A172 (cell line): ENCODE measurements at places on chromosomes 2 and 18.
A peak's percentile ranks its signal among the peaks of the same experiment; 100 is the strongest.

- DNase-seq = no peak
Measured at GRCh38 chr2:71787108-71787415, 333.7 kb downstream of the DYSF start.

DNA sequence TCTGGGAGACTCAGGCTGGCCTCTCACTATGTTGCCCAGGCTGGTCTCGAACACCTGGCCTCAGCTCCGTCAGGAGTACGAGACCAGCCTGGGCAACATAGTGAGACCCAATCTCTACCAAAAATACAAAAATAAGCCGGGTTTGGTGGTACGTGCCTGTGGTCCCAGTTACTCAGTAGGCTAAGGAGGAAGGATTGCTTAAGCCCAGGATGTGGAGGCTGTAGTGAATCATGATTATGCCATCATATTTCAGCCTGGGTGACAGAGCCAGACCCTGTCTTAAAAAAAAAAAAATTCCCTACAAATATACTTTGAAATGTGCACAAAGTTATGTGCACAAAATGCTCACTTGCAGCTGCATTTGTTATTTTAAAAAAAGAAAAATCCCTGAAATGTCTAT lies 26.3 kb upstream of the AGAP1 start:
- DNase-seq = no peak

DNA sequence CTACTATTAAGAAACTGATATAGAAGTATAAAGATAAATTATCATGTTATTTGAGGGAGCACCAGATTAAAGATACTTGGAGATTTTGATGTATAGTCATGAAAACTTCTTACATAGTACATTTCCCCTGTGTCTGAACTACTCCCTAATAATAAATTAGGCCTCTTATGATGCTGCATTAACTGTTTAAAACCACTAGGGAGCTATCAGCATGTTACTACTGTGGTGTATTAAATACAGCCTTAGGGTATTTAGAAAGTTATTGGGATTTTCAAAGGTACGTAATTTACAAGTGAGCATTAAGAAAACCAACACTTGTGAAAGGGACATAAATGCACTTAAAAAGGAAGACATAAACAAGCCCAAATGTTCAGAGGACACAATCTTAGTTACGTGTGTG lies 714.0 kb downstream of the EPHA4 start:
- DNase-seq = no peak

DNA sequence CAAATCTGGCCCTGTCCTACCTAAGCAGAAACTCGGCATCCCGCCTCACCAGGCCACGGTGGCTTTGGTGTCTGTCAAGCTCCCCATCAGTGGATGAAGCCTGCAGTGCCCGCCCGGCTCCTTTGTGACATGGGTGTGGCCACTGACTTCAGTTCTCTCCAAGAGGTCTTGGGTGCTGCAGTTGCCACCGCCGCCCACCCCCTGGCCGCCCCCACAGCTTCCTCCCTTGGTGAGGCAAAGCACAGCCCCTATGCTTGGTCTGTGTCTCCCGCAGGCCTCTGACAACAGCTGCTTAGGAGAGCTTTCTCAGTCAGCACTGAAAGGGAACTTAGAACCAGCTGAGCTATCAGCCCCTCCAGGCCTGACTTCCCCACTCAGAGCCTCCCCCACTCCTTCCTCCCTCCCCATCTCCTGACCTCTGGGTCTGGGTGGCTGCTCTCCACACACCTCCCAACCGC lies 22.9 kb upstream of the GPR55 start:
- DNase-seq = no peak

DNA sequence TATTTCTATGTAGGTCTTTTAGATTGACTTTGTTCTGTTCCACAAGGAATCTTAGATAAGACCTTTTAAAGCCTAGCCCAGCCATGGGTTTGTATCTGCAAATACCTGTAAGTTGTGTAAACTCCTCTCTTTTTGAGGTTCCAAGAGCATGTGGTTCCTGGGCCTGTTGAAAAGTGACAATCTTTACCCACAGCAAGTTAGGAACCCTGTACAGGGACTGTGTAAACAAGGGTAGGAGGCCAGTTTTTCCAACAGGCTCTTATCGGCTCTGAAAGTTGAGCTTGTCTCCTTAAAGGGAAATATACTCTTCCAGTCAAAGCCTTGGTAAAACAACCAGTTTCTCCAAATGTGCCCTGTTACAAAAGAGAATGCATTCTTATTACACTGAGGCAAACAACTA lies 15.3 kb upstream of the ASXL3 start:
- no peak for DNase-seq

GRCh38 chr18:67475673-67476072 lies 40.8 kb downstream of the DSEL start:
- DNase-seq = no peak

GRCh38 chr18:59038295-59039039 lies 101.2 kb upstream of the SEC11C start:
- no peak for DNase-seq

DNA sequence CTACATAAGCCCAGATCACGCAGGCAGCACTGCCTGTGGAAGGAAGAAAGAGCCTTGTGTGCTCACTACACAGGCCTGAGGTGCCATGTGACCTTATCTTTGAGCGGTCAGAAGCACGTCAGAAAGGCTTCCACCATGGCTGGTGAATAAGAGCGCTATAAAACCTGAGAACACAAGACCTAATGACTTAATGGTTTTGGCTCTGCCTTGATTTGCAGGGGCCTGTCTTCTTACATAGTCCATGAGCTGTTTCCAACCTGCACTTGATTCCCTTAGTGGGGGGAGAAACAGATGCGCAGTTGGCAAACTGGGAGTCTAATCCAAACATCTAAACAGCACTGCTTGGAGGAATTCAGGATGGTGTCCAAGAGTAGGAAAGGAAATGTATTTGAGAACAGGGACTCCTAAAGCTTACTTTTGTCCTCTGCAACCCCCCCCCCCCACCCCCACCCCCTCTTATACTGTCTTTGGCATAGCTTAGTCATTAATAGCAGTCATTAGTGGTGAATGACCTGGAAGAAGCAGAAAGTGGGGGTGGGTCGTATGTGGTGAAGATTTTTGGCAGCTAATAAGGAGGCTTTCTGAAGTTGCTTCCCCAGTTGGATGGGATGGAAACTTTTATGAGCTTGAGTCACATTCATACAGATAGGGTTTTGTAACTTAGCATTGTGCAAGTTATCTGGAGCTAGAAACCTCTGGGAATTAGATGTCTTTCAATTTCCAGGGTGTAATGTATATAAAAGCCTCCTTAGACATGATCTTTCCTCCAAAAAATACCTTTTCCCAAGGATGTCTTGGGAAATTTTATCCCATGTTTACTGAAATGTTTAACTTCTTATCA lies 454.1 kb downstream of the MEIS1 start:
- DNase-seq = peak; percentile 19

DNA sequence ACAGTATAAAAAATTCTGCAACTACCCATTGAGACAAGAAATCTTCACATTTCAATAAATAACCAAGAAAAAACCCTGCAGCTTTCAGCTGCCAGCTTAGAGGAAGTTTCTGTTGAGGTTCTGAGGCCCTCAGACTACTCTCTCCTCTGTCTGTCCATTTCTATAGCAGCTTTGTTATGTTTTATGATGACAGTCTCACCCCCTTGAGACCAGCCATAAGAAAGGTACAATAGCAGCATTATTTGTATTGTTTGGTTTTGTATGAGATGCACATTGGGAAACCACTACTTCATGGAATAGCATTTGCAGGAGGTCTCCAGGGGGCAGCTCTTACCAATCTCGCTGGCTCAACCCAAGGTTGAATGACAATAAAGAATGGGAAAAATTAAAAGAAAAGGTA lies 334.6 kb upstream of the VRK2 start:
- no peak for DNase-seq

GRCh38 chr2:111703759-111704158 lies 180.2 kb downstream of the ANAPC1 start:
- no peak for DNase-seq

DNA sequence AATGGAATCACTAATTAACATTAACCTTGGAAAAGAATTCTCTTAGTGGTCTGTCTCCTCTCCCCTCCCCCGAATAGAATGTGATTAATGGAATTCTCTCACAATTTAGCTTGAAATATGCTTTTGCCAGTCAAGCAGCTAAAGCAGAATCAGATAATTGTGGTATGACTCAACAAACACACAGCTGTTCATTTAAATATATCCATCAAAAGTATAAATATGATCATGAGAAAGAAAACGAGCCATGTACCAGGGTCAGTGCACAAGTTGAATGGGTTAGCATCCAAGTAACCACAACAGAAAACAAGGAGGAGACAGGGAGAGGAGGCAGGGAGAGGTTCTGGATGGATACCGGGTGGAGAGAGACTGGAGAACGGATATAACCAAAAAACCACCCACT lies 66.9 kb downstream of the ACVR1 start:
- DNase-seq = peak; percentile 8

DNA sequence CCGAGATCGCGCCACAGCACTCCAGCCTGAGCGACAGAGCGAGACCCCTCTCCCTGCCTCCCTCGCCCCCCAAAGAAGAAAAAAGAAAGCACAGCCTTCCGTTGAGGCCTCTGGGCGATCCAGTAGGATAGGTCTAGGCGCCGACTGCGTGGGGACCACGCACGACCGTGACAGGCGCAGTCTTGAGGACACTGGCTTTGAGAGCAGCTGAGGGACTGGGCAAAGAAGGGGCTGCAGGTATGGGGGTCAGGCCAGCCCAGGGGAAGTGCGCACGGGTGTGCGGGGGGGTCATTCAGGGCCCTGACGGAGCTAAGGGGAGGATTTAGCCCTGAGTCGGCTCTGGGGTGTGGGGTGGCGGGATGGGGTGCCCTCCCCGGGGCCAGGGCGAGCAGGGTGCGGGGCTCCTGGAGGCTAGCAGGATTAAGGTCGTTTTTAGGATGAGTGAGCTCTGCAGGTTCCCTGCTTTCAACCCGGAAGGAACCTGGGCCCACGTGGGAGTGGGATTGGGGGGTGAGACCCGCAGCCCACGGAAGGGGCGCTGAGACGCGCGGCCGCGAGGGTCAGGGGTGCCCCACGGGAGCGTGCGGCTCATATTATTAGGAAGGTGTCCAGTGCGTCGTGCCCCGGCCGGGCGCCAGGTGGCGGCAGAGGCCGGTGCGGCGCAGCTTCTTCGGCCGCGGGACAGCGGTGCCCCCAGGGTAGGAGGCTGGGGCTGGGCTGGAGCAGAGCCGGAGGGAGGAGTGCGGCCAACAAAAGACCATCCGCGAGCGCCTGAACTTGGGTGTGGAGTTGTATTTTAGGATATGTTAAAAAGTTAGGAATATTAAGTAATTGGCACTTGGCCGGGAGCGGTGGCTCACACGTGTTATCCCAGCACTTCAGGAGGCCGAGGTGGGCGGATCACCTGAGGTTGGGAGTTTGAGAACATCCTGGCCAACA lies 20.5 kb upstream of the ZNF236 start:
- DNase-seq = peak; percentile 8

GRCh38 chr2:183093857-183094657 lies 15.5 kb downstream of the DUSP19 start:
- DNase-seq = peak; percentile 16

DNA sequence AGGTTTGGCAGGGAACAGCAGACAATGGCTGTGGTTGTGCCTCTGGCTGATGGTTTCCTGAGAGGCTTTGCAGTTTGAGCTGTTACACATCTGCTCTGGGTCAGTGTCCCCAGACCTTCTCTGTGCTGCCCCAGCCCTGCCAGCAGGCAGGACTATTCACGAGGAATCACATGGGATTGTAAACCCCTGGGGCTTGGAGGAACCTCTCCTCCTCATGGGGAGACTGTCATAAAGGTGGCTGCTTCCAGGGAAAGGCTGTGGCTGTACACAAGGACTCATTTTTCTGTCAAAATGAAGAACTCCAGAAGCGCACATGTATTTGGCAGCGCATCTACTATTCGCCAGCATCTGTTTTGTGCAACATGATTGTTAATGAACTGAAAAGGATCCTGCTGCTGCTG lies 142.6 kb upstream of the CYP1B1 start:
- no peak for DNase-seq

GRCh38 chr18:44298566-44298965 lies 382.1 kb upstream of the SETBP1 start:
- no peak for DNase-seq

DNA sequence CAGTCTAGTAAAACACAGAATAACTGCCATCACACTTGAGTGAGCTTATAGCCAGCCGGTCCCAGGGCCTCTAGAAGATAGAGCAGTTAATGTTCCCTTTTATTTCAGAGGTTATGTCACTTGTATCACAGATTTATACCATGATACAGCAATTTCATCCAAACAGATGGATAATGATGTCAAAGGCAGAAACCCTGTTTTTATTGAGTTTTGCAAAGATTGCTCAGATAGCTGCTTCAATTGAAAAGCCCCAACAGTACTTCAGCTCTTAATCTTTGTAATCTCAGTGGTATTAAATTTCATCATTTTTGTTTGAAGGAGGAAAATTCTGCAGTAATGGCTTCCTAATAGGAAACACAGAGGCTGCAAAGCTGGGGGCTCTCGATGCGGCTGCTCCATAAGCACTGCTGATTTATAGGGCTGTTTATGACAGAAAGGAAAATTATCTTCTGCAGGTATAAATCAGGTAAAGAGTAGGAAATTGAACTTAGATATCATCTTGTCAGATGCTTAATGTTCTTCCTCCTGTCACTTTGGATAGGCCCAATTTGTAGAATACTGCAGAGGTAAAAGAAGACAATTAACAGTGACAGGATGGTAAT lies 112.3 kb downstream of the LNPK start:
- DNase-seq = no peak
